ENCODE measurements at places on chromosomes 16 and 17.
A peak's percentile ranks its signal among the peaks of the same experiment; 100 is the strongest.

DNA sequence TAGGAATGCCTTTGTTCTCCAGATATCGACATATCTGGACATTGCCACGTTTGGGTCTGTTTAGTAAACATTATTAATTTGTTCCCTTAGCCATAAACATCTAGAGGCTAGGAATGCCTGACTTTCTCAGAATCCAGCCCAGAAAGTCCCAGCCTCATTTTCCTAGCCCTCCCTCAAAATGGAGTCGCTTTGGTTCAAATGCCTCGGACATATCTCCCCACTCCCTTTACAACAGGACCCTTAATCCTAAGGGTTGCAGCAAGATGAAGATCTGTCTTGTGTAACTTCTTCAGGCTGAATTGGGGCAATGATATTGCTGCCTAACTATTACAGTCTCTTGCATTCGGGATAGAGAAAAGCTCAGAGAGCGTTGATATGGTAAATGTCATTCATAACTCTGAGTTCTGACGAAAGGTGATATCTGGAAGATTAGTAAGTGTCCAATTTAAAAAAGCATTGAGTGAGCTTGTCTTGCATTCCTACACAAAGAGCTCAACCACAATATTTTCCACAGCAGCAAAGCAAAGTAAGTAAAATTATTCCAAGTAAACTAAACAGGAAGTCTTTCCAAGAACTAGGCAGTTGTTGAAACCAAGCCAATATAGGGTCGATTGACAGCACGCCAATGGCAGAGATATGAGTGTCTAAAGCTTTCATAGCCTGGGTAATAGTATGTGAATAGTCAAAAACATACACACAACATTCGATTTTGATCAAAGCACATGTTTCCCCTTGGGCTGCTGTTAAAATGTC is 46.0 kb upstream of the ARL4D start:
- no peak for DNase-seq

DNA sequence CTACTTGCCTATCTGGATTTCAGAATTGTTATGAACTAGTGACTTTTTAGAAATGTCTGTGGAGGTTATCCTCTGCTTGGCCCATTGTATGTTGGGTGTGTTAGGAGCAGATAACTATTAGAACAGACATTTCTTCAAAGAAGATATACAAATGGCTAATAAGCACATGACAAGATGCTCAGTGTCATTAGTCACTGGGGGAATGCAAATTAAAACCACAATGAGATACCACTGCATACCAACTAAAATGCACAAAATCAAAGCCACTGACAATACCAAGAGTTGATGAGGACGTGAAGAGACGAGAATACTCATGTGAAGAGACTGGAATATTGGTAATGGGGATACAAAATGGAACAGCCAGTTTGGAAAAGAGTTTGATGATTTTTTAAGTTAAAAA is 39.2 kb downstream of the CEP112 start:
- DNase-seq = no peak

DNA sequence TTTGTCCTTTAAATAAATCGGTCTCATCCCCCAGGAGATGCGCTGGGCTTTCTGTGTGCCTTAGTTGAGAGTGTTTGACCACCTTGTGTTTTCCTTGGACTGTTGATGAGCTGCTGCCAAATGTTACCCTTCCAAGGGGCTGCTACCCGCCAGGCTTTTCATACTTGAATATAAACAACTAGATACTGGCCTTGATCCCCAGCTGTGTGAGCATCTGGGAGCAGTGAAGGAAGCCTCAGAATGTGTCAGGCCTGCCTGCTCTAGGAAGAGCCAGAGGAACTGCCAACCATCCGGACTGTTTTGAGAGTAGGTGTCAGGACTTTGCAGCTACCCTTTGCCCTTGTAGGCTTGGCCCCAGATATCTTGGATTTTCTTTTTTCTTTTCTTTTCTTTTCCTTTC is 57.8 kb downstream of the LDHD start:
- no peak for DNase-seq

DNA sequence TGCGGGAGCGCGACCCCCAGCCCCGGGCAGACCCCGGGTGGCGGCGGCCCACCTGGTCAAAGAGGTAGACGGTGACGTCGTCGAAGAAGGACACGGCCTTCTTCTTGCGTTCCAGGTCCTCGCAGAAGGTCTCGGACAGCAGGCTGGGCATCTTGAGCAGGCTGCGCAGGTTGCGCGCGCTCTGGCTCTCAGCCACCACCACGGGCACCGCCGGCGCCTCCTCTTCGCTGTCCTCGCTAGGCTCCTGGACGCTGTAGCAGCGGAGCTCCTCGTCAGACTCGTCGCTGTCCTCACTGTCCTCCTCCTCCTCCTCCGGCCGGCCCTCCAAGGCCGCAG is 45.2 kb upstream of the PVALEF start:
- DNase-seq = no peak

- no peak for DNase-seq
Measured at GRCh38 chr17:34578656-34579016, 746 bp upstream of the TMEM132E start.

DNA sequence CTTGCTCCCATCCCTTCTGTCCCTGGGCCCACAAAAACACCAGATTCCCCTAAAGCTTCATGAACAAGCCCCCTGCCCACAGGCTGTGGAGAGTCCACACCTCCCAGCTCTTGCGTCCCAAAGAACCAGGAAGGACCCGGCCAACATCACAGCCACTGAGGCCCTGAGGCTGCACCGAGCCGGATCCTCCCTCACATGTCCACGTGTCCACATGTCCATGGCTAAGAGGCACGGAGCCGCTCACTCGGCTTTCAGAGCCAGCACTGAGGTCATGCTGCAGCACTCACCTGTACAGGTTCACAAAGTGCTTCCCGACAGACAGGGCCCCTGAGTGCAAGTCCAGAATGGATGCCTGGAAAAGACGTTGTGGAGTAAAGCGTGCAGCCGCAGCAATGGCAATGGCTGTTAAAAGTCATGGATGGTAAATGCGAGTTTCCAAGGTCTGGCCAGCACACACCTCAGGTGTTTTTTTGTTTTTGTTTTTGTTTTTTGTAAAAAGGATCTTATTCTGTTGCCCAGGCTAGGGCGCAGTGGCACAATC is 11.9 kb upstream of the HEXD start:
- no peak for DNase-seq

DNA sequence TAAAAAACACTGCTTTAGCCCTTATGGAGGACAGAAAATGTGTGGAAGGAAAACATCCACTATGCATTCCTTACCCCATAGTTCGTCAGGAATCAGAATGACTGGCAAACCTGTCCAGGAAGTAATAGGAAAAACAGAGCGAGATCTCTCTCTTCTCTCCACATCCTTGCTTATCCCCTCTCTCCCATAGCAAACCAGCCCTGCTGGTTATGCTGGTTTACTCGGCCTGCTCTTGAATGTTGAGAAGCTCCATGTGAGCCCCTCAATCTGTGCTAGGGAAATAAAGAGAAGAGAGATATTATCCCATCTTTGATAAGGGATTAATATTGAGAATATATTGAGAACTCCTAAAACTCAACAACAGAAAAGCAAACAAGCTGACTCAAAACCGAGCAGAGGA is 402.8 kb upstream of the RBFOX1 start:
- no peak for DNase-seq

GRCh38 chr17:43517161-43517560 is 29.0 kb downstream of the ETV4 start:
- DNase-seq = no peak

GRCh38 chr16:30535106-30535776 is 583 bp upstream of the ZNF747 start:
- DNase-seq = no peak

DNA sequence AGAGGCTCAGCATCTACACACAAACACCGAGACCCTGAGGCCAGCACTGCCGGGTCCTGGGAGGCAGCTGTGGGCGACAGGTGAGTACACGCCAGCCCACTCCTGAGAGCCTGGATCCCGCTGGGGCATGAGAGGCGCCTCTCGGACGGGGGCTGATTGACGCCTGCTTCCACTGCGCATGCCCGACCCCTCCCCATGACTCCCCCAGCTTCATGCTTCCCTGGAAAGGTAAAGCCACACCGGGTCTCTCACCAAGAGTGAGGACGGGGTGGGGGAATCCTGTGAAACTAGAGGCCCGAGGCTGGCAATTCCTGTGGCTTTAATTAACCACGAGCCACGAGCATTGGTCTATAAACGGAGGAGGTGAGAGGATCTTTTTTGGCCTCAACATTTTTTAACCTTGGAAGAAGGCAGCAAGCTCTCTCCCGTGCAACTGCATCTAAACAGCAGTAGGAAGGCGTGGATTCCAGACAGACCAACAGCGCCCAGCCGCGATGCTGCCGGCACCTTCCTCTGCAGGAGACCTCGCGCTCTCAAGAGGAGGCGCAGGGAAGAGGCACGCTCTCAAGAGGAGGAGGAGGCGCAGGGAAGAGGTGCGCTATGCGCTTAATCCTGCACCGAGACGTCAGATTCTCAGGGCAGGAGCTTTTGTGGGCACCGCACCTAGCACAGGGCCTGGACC is 71.8 kb upstream of the METRNL start:
- DNase-seq = peak; percentile 43

- DNase-seq = no peak
Measured at GRCh38 chr17:10109146-10109545, 89.3 kb downstream of the GAS7 start.

- no peak for DNase-seq
Measured at GRCh38 chr17:35390156-35390555, 16.7 kb upstream of the SLFN11 start.

DNA sequence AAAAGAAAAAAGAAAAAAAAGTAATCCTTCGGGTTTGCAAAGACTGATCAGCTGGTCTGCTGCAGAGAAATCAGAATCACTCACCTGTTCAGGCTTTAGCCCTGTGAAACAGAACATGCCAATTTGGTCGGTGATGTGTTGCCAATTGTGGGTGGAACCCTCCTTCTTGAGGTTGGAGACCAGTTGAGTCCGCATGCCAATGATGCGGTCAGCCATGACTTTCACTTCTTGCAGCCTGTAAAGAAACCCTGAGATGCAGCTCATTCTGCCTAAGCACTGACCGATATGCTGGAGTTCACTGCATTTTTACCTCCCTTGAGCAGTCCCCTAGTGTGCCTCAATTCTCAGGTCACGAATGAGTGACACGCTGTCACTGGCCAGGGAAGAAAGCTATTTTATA is 24.8 kb upstream of the SLC38A7 start:
- no peak for DNase-seq

GRCh38 chr17:841313-841712 is 59.2 kb downstream of the MRM3 start:
- no peak for DNase-seq

GRCh38 chr16:59892376-59892775 is 1158.3 kb upstream of the GOT2 start:
- no peak for DNase-seq

DNA sequence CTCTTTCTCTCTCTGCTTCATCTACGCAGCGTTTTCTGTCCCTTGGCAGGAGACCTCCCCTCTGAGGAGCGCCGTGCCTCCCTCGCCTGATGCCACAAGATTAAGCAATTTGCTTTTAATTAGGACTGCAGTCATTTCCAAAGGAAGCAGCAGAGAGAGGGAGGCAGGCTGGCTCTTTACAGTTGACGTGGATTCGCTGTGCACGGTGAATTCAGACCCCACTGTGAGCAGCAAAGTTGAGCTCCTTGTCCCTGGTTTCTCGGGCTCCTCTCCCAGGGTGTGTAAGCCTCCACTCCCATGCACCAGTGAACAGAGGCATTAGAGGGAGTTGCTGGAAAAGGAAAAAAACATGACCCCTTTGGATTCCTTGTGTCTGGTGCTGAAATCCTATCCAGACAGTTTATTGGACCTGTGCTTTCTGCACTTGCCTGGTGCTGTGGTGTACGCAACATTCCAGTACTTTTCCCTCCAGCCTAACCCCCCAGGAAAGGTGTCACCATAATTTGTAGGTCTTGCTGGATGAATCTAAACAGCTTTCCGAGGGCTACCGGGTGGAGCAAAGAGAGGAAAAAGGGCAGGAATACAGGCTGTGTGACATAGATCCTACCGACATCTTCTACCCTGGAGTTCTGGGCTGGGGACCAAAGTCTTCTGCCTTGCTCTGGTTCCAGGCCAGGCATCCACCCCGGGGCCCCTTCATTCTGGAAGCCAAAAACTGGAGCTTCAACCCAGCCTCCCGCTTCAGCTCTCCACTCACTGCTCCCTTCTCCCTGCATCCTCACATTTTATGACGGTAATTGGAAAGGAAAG is 171.0 kb downstream of the MAF start:
- no peak for DNase-seq

DNA sequence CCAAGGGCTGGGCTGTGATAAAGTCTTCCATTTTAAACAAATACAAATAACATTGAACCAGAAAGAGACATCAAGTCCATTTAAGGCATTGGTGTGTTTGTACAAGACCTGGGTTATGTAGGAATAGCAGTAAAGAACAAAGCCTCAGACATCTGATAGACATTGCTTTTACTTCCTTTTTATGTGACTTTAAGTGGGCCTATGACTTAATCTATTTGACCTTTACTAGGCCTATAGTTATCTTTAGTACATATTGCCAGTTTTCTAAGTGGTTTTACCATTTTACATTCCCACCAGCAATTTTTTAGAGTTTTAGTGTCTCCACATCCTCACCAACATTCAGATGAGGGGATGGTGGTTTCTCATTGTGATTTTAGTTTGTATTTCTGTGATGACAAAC is 298.8 kb downstream of the ZFHX3 start:
- no peak for DNase-seq

GRCh38 chr17:72702136-72702735 is 390.3 kb downstream of the SLC39A11 start:
- no peak for DNase-seq

DNA sequence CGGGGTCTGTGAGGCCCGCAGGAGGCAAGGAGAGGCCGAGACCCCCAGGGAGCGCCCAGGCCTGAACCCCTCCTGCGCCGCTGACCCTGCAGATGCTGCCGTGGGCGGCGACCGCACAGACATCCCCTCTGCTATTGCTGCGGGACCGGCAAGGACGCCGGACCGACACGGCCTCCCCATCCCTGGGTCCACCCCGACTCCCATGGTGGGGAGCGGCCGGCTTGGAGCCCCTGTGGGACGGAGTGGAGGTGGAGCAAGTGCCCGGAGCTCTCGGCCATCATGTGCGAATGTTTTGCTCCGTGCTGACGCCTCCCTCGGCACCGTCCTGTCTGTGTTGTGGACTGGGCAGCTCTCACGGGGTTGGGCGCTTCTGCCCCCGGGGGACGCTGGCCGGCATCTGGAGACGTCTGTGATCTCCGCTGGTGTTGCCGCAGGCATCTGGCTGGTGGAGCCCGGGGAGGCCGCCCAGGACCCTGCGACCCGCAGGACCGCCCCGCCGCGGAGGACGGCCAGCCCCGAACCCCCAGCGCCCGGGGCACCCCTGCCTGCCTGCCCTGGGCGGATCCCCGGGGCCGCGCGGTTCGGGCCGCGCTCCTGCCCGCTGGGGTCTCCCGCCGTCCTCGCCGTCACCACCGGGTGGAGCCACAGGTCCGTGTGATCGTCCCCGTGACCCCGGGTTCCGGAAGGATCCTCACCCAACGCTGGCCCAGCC is 12.8 kb upstream of the GNG13 start:
- no peak for DNase-seq

Measured in right atrium auricular region (tissue), 2 donors.